ENCODE measurements at places on chromosomes 6 and 20. TPM values are rescaled to one million over a fixed set of nuclear protein-coding genes. Genes with fewer than 3 reads are reported as not detected.

DNA sequence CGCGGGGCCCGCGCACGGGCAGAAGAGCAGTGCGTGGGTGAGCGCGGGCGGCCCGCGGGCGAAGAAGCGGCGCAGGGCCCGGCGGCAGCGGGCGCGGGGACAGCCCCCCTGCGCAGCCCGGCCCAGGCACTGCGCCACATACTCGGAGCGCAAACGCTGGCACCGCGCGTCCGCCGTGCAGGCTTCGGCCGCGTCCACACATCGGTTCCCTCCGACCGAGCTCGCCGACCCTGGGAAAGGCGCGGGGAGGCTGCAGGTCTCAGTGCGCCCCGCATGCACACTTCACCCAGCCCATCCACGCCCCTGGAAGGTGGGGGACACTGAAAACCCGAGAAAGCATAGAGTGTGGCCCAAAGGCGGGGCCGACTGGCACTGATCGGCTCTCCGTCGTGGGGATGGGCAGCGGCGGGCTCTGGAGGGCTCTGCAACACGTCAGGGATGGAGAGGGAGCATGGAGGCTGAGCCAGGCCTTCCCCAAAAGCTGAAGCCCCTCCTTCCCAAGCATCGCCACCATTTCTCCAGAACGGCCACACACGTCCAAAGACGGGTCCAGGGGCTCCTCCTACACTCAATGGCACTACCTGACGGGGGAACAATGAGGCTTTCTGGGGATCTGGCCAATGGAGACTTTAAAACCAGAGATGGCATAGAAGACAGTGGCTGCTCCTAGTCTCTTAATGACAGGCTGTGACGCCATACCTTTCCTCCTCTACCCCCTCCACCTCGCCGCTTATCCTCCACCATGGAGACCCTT is 2.0 kb downstream of the GFRA4 start:
- no peak for DNase-seq

GRCh38 chr6:128380891-128381290 is 139.5 kb downstream of the PTPRK start:
- no peak for DNase-seq

Gene SLC2A10
- total RNA-seq = 14.4 TPM

DNA sequence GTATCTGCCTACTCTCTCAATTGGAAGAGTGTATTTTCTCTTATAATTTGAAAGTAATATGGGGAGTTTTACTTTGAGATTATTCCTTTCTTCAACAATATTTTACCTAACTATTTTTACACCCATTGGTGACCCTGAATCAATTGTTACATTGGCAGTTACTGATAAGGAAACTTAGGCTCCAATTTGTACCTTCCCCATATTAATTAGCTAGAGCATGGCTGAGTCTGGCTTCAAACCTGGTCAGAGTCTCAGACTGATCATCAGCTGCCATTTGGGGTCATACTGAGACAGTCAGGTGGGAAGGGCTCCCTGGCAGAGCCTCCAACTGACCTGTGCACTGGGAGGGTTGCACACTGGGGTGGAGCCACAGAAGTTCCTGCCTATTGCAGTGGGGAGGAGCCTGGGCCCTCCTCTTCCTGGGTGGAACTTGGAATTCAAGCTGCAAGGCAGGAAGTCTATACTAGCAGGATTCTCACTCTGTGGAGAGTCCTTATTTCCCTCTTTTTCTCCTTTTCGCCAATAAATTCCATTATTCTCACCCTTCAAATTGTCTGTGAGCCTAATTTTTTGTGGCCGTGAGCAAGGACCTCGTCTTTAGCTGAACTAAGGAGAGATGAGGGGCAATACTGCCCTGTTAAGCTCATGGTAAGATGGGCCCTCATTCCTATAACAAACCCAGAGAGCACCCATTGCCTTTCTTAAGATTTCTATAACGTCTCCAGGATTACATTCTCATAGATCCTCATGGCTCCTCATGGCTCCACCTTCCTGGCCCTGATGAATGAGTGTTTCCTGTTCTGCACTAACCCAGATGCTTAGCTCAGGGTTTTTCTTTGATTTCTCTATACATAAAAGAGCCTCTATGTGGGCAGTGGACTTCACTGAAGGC is 285.1 kb downstream of the ADGB start:
- DNase-seq = no peak

Gene MEI4
- 1.2 TPM for total RNA-seq

GRCh38 chr6:129486327-129486726 is 223.7 kb downstream of the ARHGAP18 start:
- DNase-seq = no peak

Gene GPLD1
- 0.87 TPM for total RNA-seq

GRCh38 chr6:83192456-83192855 is 609 bp downstream of the PGM3 start:
- DNase-seq = no peak

Gene SLC17A2
- not detected for total RNA-seq

DNA sequence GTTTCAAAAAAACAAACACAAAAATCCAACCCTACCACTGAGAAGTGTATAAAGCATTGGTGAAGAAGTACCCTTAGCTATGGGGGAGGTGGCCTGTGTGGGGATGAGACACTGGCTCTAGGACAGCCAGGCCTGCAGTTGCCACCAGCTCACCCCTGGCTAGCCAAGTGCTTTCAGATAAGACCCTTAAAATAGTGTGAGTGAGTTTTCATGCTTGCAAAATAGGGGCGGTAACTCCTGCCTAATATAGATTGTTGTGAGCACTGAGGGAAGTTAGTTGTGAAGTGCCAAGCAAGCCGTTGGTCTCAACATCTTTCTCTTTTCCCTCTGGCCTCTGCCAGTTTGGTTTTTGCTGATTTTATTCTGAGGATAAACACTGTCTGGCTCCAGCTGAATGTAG is 11.3 kb downstream of the PPP1R3G start:
- no peak for DNase-seq
